Kidney tubule cell (primary cell): ENCODE measurements at places on chromosomes 1 and 21.
A peak's percentile ranks its signal among the peaks of the same experiment; 100 is the strongest.

DNA sequence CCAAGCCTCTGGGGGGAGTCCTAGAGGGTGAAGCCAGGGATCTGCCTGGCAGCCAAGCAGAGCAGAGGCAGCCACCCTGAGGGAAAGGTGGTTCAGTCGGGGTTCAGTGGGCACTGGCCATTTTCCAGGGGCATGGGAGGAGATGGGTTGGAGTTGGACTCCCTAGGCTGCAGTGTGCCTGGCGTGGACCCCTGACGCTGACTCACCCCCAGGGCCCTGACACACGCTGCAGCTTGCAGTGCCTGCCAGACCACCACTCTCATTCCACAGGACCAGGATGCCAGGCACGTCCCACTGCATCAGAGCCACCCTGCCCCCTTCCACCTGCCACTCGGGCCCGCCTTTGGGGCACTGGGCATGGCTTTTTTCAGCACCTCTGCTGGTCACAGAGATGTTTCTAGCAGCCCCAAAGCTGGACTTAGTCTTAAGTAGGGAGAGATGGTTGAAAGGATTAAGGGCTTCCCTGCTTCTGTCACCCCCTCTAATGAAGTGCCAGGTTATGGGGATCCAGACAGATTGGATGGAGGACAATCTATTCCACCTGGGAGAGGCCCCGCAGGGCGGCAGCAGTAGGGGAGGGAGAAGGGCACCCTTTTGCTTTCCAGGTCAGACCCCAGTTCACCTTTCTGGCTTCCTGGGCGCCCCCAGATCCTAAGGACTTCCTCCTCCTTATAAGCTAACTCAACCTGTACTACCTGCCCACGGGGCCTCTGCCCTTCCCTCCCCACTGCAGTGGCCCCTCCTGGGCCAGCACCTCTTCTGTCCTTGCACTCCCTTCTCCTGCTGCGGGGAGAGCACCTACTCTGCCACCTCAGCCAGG is 1.6 kb downstream of the SYT2 start:
- DNase-seq, result no peak

GRCh38 chr1:115840605-115841460 is at the start of gene NHLH2:
Gene NHLH2 (minus strand): TSS chr1:115841126. CDS start chr1:115838372, 2,754 bp downstream.
- DNase-seq, result no peak

DNA sequence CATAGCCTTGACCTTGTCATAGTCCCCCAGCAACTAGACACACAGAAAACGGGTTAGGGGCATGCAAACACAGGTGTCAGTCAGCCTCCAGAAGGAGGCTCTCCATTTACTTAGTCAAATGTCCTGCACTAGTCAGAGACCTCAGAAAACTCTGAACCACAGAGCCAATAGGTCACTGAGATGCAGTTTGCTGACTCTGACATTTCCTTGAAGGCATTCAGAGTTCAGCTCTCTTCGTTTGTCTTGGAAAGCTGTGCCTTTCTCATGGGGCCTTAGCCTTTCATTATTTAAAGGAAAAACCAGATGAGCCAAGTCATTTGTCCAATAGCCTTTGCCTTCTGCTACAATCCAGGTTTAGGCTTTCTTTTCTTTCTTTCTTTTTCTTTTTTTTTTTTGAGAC is 3.5 kb downstream of the OLFML2B start:
- DNase-seq, result peak; percentile 59

GRCh38 chr1:37708471-37708870 is 16.2 kb downstream of the CDCA8 start:
- no peak for DNase-seq

DNA sequence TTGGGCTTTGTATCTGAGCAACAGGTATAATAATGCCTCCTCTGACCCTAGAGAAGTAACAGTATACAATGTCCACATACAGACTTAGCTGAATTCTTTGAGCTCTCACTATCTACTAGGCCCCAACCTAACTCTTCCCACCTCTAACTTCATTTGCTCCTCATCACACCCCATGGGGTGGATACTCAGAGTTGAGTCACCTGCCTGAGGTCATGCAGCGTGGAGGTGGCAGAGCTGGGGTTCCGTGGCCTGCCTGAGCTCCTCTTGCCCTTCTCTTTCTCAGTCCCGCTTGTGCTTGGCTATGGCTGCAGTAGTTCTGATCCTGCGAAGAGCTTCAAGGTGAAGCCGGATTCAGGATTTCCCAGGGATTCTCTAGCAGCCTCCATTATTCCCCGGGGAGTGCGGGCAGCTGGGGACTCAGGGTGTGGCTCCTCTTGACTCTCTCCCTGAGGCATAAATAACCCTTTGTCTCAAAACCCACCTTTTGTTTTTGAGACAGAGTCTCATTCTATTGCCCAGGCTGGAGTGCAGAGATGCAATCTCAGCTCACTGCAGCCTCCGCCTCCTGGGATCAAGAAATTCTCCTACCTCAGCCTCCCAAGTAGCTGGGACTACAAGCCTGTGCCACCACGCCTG is 29.9 kb upstream of the ACTL8 start:
- peak; percentile 24 for DNase-seq

- no peak for DNase-seq
Observed at GRCh38 chr1:27804791-27805190, 25.8 kb upstream of the PPP1R8 start.

DNA sequence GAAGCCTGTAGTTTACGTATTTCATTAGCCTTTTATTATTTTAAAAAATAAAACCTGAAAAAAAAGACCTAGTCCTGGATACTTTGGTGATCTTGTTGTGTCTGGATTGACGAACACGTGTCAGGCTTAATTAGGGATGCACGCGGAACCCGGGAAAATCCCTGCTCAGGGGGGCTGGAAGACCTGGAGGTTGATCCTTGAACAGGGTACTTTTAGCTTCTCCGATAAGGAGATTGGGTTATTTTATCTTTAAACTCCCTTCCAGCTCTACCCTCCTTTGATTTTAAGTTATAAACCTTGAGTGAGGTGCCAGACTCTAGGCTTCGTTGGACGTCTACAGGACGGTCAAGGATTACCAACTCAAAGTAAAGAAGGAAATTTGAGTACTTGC is 552 bp upstream of the ZNF691 start:
- no peak for DNase-seq

- no peak for DNase-seq
Observed at GRCh38 chr1:21312407-21312992, 22.2 kb upstream of the ECE1 start.

DNA sequence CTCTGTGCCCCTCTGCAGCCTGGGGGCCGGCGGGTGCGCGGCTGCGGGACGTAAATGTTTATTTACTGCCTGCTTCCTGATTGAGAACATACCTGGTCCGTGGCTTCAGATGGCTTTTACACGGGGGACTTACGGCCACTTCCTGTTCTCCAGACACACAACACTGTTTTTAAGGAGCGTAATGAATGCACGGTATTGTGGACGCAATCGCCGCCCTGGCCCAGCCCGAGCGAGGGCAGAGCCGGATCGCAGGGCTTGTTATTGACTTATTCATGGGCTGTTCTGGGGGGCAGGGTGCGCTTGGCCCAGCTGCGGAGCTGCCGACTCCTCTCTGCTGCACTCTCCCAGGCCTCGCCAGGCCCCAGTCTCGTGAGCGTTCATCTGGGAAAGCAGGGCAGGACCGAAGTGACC is 52.8 kb upstream of the ACTRT2 start:
- no peak for DNase-seq

DNA sequence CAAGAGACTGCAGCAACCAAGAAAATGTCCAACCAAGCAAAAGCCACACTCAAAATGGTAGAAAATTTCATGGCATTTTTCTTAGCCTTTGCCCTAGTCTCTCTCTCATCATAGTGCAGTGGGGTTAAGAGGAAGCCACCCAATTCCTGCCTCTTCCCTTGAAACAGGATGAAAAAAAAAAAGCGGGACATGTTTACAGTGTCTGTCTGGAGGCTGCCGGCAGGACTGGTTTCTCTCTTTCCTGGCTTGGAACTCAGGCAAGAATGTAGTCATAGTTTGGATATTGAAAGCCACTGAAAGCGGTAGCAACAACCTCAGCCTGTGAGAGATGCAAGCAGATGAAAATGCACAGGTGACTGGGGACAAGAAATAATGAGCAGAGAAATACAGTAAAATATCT is 13.3 kb upstream of the TNFSF18 start:
- no peak for DNase-seq

- DNase-seq, result no peak
Observed at GRCh38 chr1:67855444-67855843, 22.2 kb upstream of the GNG12 start.

- no peak for DNase-seq
Observed at GRCh38 chr21:45510466-45510955, 31.7 kb downstream of the SLC19A1 start.

DNA sequence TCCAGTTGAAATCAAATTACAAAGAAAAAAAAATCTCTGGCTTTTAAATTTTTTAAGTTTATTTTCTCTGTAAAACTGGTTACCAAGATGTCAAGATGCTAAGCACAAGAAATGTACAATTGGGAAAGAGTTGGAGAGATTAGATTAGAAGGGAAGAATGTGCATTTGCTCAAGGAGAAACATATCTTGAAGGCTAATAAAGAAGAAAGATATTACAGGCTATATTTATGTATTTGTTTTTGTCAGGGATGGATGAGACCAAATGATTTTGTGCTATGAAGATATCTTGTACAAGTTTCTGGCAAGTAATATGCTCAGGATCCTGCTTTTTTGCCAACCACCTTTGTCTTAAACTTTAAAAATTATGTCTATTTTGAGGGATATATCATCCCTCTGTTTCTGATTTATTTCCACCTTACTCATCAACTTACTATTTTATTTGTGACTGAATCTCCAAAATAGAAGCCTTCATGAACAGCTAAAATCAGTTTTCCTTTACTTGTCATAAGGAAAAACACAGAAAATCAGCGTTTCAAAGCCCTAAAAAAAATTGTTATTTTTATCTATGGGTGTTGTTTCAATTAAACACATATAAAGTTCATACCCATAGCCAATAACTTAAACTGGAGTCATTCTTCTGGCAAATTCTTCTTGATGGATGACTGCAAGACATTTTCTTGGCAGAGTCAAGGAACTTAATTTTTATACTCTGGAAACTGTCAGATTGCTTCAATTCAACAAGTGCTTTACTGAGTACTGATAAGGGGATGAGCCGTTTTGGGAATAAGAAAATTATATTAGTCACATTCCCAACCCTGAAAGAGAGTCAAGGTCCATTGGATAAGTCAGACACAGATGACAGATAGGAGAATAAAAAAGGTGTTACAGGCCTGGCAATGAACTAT is 141.8 kb downstream of the CTH start:
- no peak for DNase-seq

DNA sequence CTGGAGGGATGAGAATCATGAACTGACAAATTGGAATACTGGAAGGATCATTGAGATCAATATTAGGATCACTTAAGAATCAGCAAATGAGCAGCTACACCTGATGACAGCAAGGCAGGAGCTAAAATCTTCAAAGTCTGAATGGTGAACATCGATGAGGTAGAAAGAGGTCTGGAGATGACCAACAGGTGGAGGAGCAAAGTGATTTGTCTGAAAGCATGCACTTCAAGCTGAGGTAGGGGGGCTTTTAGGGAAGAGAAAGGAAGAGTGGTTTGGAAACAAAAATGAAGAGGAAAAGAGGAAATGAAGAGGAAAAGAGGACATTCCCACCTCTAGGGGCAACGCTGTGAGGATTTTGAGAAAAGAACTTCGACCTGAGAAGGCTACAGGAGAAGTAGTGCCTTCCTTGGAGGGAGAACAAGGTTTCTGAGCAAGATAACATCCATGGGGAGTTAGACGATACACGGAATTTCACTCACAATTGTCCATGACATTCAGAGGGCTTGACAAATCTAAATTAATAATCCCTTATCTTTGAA is 79.0 kb downstream of the APP start:
- no peak for DNase-seq

DNA sequence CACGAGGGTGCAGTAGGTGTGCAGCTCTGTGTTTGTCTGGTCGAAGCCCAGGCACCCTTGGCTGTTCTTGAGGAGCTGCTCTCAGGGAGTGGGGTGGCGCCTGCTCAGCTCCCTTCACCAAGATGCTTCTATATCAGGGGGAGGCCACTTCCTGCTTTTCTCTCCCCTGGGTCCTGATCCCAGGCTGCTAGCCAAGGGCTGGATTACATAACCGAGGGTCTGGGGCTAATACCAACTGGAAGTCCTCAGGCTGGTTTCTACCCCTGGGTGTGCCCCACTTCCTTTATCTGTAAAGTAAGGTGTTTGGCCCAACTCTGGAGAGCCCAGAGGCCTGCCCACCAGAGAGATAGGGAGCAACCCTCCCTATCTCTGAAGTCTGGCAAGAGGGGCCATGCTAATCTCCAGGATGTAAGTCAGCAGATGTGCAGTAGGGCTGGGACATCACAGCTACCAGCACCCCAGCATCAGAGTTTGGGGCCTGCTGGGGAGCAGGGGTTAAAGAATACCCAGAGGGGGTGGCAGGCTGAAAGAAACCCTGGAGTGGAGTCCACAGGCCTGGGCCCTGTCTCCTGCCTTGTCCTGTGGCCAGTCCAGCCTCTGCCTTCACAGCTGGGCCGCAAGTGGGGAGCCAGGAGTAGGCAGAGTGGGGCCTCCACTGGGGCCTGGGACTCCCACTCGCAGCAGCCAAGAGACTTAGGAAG is 2.1 kb downstream of the SELENBP1 start:
- DNase-seq, result no peak

DNA sequence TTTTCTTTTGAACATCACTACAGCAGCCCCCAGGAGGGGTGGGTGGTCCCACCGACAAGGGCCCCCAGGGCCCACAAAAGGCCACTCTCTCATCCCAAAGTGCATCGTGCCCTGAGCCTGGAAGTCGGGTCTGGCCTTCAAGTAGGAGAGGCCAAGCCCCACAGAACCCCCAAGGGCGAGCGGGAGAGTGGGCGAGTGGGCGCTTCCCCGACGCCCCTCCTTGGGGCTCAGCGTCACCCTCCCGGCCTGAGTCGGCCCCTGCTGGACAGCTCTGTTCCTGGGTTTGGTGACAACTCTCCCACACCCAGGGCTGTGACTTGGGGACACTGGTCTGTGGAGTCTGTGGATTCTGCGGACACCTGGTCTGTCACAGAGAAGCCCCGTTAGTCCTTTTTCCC is 42.2 kb upstream of the COL18A1 start:
- no peak for DNase-seq

GRCh38 chr21:46119637-46120271 is 21.8 kb downstream of the COL6A2 start:
- DNase-seq, result no peak

DNA sequence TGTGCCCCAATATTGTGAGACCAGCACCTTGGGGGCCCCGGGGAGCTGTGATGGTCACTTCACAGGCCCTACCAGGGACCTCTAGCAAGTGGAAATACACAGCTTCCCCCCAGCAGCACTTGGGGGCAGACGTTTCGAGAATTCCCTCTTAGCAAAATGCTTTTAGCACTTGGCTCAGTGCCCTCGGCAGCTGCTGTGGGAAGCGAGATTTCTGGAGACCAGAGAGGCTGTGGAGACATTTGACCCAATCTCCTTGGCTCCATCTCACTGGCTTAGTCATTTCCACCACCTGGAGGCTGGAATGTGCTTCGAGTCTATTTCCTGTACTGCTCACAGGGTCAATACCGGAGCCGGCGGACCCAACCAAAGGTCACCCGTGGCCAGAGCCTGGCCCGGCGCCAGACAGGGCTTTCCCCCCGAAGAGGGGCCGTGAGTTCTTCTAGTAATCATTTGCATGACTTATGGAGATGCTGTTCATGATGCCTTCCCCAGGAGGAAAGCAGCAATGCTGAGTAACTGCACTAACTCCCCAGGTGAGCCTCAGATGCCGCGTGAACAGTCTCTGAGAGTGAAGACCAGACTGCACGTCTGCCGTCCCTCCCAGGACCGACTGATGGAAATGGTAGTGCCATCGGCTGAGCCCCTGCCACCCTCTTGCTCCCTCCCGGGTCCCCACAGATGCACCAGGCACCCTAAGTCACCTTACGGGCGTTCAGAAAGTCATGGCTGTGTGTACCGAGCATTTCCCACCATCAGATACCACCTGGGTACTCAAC is 4.4 kb upstream of the C2CD2 start:
- peak; percentile 97 for DNase-seq

GRCh38 chr1:225517697-225518096 is 89.9 kb upstream of the LBR start:
- no peak for DNase-seq

- no peak for DNase-seq
Observed at GRCh38 chr1:101698681-101699080, 298.0 kb downstream of the OLFM3 start.
